GM13977 (cell line): ENCODE measurements at places on chromosomes 3 and 15.

DNA sequence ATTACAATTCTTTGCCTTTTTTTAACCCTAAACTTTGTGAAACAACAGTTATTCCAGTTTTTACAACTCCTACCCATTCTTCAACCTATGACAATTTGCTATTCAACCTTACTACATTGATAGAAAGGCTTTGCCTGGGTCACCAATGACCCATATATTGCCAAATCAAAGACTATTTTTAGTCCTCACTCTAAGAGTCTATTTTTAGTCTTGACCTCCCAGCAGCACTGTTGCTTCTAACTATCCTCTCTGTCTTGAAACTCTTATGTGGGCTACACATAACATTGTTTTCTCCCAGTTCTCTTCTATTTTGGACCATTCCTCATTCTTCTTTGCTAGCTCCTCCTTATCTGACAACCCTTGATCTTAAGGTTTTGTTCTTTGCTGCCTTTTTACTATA, 71.4 kb downstream of the C3orf80 start:
- DNase-seq = no peak

- no peak for DNase-seq
Observed at GRCh38 chr3:8470801-8471200, 30.8 kb upstream of the LMCD1 start.

DNA sequence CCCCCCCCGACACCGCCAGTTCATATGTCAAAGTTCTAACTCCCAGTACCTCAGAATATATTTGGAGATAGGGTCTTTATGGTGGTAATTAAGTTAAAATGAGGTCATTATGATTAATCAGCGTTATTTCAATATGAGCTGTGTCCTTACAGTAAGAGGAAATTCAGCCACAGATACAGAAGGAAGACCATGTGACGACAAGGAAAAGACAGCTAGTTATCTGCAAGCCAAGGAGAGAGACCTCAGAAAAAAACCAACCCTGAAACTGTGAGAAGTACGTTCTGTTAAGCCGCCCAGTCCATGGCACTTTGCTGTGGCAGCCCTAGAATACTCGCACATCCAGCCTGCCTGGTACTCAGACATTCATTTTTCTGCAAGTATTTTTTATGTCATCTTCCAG, 62.3 kb upstream of the ARL8B start:
- DNase-seq = no peak

- no peak for DNase-seq
Observed at GRCh38 chr15:74240002-74240568, 4.0 kb downstream of the CCDC33 start.

DNA sequence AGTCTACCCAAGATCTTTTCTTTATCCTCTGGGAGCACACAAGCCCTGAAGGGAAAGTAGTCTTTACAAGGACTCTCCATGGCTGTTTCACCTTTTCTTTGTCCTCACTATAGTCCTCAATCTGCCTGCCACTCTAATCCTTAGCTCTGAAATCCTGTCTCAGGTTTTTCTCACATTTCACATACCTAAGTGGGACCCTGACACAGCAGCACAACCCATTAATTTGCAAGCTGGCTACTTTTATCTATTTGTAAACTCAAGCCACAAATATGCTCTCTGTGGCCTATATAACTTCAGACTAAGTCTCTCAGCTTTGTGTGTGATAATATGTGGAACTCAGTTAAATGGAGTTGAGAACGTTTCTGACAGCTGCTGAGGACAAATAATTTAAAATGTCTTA, 19.8 kb downstream of the SIN3A start:
- no peak for DNase-seq

DNA sequence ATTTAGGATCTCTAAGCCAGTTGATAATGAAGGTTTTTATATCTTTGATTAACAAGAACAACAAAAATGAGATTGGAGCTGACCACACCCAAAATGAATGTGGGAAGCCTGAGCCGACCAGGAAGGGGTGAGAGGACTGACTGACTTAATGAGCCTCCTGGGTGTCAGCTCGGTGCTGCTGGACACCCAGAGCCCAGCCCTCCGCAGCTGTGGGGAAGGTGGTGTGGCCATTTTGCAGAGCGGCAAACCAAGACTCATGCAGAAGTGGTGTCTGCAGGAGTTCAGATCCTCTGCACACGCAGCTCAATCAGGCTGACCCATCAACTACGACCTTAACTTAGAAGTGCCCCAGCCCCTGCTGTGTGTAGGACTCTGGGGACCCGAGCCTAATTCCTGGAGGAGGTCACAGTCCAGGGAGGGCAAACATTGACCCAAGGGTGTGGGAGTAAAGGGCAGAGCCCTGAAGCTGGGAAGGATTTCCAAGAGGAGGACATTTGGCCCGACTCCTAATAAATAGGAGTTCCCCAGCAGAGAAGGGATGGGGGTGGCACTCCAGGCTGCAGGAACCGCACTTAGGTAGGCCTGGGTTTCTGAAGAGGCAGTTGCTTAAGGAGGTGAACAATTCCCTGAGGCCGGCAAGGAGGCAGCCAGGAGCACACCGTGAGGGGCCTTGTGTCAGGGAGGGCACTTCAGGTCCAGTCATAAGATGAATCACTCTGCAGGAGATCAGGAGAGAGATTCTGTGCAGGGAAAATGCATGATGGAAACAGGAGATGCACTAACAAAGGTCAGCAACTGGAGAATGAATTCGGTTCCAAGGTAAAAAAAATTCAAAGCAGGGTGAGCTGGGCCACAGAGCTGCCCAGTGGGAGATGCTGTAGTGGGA, 197.1 kb upstream of the TPM1 start:
- DNase-seq = no peak

DNA sequence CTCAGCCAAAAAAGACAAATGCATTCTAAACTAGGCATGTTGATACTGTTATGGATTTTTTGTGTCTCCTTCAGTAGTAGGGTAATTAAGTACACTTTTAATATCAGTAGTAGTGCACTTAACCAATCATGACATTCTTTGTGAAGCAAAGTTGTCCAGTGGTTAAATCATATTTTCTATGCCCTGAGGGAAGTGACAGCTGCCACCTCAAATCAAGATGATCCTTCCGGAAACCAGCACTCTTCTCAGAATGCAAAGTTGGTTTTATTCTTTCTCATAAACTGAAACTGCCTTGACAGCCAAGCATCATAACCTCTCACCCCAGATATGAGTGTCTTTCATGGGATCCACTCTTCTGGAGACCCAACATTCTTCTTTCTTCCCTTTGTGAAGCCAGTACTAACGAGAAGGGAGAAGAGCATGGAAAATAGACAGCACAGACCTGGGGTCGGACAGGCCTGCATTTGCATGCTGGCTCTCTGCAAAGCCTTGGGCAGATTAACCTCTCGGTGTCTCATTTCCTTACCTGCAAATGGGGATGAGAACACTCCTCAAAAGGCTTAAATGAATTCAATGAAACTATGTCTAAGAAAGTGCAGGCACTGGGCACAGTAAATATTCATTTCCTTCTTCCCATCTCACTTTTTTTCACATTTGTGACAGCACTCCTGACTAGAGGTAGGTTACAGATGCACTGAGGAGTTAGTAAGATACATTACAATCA, 13.2 kb downstream of the AAGAB start:
- DNase-seq = peak; percentile 77

DNA sequence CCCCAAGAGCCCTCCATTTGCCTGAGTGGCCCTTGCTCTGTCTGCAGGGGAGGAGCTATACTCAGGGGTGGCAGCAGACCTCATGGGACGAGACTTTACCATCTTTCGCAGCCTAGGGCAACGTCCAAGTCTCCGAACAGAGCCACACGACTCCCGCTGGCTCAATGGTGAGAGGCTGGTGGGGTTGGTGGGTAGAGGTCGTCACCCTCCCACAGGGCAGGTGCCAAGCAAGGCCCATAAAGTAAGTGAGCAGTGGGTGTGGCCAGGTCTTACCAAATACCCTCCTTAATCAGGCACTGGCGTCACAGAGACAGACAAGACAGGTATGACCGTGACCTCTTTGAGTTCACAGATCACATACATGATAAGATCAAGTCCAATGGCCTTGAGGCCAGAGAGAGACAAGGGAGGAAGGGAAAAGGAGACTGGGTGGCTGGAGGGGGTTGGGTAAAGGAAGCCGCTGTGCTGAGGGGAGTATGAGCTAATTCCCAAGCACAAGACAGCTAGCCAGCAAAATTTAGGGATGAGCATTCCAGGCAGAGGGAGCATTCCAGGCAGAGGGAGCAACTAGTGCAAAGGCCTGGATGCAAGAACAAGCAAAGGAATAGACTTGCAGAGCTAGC, 2.5 kb downstream of the SEMA3B start:
- no peak for DNase-seq

GRCh38 chr15:33968821-33969220, 524 bp downstream of the CHRM5 start:
- no peak for DNase-seq

GRCh38 chr15:42070976-42071350, 23.4 kb downstream of the PLA2G4D start:
- no peak for DNase-seq

- no peak for DNase-seq
Observed at GRCh38 chr3:16484984-16485383, 28.5 kb downstream of the RFTN1 start.

GRCh38 chr3:177781686-177782161, 584.4 kb upstream of the TBL1XR1 start:
- no peak for DNase-seq

DNA sequence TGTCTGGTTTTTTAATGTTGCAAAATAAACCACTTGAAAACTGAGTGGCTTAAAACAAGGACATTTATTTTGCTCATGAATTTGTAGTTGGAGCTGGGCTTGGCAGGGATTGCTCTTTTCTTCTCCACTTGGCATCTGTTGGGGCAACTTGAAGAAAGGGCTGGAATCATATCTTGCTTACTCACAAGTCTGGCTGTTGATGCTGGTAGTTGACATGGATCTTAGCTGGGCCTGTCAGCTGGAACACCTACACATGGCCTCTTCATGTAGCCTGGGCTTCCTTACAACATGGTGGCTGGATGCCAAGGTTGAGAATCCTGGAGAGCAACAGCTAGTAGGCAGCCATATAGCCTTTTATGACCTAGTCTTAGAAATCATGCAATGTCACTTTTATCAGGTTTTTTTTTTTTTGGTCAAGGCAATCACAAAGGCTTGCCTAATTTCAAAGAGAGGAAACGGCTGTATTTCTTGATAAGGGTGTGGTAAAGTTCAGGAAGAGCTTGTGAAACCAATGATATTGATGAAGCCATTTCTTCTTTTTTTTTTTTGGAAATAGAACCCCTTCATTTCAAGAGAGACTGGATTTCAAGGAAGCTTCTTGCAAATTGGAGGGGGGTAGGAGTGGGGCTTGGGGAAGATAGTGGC, 262.1 kb downstream of the IL20RB start:
- no peak for DNase-seq

DNA sequence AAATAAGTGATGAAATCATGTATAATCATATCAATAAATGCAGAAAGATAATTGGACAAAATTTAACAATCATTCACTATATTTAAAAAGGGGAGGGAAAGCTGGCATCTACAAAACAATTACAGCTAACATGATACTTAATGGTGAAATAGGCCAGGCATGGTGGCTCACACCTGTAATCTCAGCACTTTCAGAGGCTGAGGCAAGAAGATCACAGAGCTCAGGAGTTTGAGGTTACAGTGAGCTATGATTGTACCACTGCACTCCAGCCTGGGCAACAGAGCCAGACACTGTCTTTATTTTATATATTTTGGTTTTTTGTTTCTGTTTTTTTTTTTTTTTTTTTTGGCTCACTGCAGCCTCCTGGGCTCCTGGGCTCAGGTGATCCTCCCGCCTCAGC, 12.1 kb downstream of the EDC3 start:
- DNase-seq = no peak

GRCh38 chr15:53955396-53955795, 22.8 kb upstream of the UNC13C start:
- DNase-seq = no peak

DNA sequence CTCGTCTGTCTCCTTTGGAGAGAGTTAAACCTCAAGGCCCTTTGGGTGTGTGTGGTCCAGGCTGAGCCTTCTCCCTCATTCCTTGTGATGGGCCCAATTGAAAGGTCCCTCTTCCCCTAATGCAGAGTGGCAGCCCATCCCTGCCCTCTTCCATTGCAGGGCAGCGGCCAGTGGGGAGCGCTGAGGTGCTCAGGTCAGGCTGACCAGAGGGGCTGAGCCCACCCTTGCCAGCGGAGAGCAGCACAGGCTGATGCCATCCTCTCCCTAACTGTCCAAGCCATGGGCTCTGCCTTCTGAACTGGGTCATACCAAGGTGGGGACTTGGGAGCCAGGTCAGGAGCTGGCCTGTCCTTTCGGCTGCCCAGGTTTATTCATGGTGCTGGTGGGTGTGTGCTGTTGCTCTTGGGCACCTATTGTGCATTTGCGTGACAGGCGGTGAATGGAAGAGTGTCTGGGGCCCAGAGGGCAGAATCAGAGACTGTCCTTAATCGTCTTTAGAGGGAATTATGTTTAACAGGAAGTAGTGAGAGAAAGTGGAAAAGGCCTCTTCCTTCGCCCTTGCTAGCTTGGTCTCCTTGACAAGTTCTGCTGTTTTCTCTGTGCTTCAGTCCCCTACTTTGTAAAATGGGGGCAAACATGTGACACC, 96.9 kb downstream of the VGLL4 start:
- no peak for DNase-seq

GRCh38 chr3:146813496-146813895, 208.3 kb upstream of the PLSCR5 start:
- no peak for DNase-seq

DNA sequence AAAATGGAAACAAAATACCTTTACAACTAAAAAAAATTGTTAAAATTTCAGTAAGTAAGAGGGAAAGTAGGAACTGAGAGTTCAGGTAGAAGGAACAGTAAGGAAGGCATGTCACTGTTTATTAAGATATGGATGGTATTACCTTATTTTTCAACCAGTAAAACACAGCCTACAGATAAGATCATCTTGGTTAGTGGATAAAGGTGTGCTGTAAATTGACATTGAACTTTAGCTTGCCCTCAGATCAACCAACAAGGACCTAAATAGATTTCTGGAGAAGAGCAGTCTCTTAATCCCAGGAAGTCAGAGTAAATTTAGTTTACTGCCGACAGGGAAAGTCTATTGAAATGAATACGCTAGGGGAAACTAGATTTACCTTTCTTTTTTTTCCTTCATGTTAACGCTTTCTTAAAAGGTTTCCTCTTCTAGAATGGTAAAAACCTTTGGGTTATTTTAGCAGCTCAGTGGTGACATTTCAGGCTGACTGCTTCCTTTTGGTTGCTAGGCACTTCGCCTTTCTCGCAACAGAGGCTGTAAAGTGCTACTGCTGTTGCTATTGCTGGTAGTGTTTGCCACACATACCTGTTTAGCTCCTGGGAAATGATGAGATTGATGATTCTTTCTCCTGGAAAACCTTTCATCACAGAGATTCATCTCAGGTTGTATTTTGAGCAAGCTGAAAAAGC, 12.9 kb downstream of the DZIP3 start:
- peak; percentile 8 for DNase-seq

DNA sequence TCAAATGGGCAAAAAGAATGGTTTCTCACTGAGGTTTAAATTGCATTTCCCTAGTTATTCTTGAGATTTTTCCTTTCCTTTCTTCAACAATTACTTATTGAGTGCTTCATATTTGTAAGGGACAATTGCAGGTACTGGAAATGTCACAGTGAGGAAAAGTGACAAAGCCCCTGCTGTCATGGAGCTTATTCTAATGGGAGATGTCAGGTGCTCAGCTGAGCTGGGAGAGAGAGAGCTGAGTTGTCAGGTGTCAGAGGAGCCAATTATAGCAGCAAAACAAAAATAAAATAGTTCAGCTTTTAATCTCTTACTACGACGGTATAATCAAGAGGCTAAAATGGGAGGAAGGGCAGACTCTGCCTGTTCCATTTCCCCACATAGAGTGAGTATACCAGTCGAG, 42.0 kb downstream of the CD86 start:
- no peak for DNase-seq

GRCh38 chr3:124648551-124648950, 81.7 kb upstream of the UMPS start:
- no peak for DNase-seq

- DNase-seq = peak; percentile 35
Observed at GRCh38 chr3:156151824-156152428, 31.5 kb downstream of the KCNAB1 start.
